Right renal cortex interstitium (tissue), 3 donors: ENCODE measurements at places on chromosomes 5 and 9.

- DNase-seq: peak; percentile 76
Measured at GRCh38 chr5:93677359-93677891, 64.0 kb downstream of the POU5F2 start.

GRCh38 chr5:131316026-131316425 is 52.2 kb downstream of the CDC42SE2 start:
- no peak for DNase-seq

- DNase-seq: no peak
Measured at GRCh38 chr9:31608416-31608815, 776.0 kb upstream of the ACO1 start.

DNA sequence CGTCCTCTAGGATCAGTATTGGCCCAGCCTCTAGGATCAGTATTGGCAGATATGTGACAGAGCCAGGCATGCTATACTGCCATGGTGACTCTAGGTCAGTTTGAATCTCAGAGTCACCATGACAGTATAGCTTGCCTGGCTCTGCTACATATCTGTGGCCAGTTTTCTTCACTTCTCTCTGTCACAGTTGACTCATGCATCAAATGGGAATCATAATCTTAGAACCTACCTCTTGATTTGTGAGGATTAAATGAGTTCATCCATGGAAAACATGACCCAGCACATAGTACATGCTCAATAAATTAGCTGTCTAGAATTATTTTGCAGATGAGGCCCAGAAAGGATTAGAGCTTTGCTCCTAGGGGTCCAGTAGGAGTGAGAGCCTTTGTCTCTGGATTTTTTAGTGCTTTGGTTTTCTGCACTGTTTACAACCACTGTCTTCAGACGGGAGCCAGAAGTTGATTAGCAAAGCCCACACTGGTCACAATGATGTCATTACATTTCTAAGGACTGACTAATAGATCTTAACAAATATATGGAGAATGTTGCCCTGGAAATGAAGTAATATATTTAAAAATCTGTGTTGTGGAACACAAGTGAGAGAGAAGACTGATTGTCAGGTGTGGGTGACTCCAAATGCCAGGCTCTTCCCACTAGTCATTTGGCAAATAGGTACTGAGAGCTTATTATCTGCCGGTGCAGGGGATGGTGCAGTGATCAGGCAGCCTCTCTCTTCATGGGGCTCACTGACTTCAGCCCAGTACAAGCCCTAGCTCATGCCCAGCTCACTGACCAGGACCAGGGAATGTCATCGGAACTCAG is 76.0 kb downstream of the COL15A1 start:
- DNase-seq: no peak

DNA sequence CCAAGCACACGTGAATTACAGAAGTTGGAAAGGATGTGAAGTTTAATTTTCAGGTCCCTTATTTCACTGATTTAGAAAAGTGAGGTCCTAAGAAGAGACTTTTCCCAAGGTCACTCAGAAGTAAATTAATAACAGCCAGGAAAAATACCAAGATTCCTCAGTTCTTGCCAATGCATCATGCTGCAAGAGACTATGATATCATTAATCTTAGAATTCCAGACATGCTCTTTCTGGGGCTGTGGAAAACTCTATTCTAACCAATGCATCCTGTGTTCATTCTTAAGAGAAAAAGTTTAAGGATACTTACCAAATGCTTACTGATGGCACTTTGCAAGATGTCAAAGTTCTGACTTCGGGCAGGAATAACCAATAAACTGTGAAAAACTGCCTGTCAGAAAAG is 42.8 kb downstream of the TEX10 start:
- no peak for DNase-seq

GRCh38 chr5:6858419-6858818 is 145.2 kb downstream of the TENT4A start:
- DNase-seq: no peak

DNA sequence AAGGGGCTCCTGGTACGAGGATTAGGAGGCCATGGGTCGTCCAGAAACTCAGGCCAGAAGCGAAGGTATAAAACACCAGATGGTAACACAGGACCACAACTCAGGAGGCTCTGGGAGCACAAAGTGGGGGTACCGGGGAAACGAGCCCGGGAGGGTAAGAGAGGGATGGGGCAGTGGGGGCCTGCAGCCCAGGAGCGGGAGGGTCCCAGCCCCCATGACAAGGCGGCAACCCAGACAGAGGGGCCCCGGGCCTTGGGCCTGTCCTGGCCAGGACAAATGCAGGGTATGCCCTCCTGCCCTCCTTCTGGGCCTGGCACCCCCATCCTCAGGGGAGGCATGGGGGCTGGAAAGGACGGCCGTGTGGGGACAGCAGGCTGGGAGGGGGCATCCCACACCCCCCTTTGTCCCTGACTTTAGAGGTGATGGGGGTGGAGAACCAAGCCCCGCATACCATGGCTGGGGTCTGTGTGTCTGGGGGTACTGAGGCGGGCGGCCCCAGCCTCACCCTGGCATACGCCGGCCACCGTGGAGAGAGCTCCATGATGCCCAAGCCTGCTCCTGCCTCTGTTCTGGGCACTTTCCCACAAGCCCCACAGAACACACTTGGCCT is 47.0 kb upstream of the EXOC3 start:
- DNase-seq: no peak

DNA sequence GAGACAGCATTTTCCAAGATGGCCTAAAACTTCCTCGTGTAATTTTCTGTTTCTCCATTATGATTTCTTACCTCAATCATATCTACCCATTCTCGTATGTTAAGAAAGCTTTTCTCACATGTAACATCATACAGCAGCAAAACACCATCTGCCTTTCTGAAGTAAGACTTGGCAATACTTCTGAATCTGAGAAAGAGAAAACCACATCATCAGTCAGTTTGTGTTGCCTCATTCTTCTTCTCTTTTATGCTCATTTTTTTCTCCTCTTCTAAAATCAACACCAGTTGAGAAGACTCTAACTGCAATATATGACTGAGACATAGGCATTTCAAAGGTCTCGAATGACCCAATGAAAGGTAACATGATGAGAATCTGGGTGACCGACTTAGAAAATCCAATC is 66.0 kb downstream of the RASEF start:
- DNase-seq: no peak

DNA sequence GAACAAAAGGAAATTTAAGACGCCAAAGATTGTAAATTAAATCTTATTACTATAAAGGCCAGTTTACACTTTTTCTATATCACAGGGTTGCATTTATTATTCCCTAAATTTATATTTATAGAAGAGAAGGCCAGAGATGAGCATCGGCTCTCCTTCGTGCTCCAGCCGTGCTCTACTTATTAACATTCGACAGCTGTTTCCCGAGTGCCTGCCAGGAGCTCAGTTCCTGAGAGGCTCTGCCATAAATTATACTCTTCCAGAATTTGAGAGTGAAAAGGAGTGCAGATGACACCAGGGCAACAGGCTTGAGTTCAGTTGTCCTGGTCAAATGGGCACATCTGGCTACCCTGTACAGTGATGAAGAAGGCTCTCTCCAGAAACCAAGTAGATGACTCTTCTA is 70.1 kb downstream of the PCSK5 start:
- peak; percentile 36 for DNase-seq

DNA sequence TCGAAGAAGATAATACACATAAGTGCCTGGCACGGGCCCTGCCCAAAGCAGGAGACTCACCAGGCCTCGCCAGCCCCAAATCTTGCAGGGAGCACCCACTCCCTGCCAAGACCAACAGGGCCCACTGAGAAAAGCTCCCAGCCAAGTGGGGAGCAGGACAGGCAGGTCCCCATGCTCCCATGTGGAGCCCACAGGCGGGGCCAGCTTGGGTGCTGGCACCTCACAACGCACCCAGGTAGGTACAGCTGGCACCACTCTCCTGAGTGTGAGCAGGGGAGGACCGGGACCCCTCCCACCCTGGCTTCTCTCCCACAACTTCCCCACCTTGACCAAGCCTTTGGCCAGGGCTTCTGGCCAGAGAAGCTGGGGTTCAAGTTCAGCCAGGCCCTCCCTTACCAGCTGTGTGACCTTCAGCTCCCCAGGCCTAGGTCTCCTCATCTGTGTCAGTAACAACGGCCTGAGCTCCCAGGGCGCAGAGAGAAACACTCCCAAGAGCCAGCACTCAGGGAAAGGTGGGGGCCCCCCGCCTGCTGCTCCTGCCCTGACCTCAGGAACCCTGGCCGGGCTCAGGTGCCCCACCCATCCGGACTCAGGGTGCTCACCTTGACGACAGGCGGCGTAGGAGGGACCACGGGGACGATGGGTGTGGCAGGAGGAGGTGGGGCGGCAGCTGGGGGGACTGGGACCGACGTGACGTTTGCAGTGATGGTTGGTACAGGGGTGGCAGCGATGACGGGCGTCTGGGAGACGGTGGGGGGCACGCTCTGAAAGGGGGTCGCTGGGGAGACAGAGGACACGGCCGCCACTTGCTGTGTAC is 17.8 kb downstream of the BRD3 start:
- no peak for DNase-seq

DNA sequence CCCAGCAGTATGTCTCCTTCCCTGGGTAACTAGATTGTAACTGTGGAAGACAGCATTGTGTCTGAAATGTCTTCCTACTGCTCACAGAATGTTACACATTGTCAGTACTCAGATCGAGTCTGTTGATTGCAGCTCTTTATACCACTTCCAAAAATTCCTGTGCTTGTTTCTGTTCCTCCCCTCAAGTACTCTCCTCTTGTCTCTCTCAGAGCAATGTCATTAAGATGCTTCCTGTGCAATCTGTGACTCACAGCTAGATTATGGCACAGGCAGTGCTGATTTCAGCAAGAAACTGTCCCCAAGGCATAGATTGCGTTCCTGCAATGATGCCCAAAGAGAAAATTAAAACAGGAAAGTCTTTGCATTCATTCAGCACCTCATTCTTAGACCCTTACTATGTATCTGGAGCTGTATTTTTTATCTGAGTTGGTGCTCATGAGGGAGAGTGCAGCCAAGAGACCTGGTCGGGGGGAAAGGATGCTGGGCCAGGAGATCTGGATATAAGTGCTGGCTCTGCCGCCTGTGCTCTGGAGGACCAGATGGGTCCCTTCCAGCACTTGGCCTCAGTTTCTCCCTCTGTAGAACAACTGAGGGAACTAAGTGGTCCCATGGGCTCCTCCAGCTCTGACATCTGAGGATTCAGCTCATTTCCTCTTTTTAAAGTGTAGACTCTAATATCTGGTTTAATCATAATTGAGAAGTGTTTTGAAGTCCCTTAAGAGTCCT is 40.8 kb upstream of the GNPDA1 start:
- no peak for DNase-seq

- no peak for DNase-seq
Measured at GRCh38 chr9:90033028-90033650, 428.3 kb downstream of the GADD45G start.

DNA sequence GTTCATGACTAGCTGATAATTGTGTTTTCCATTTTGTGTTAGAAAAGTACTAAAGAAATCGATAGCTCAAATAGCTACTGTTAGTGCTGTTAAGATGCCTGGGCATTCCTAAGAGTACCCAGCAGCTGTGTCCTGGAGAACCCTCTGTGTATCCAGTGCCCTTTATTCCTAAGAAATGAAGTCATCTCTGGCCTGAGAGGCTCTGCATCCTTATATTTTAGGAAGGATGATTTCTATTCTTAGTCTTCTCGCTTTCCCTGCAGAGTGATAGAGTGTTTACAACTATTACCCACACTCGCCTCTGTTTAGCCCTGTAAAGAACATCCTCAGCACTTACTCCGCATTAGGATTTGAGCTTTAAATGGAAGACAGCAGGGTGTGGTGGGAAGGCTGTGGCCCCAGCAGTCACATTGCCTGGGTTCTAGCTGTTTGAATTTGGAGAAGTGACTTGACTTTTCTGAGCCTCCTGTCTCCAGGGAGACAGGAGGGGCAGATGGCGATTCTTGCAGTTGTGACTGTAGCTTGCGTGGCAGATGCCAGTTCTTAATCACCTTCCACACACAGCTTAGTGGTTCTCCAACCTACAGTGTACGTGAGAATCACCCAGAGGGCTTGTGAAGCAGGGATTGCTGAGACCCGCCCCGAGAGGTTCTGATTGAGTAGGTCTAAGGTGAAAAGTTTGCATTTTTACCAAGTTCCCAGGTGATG is 177.2 kb upstream of the PITX1 start:
- no peak for DNase-seq

GRCh38 chr5:87051502-87052113 is 216.1 kb upstream of the RASA1 start:
- no peak for DNase-seq

GRCh38 chr5:33148076-33148513 is 292.7 kb upstream of the TARS1 start:
- DNase-seq: no peak

DNA sequence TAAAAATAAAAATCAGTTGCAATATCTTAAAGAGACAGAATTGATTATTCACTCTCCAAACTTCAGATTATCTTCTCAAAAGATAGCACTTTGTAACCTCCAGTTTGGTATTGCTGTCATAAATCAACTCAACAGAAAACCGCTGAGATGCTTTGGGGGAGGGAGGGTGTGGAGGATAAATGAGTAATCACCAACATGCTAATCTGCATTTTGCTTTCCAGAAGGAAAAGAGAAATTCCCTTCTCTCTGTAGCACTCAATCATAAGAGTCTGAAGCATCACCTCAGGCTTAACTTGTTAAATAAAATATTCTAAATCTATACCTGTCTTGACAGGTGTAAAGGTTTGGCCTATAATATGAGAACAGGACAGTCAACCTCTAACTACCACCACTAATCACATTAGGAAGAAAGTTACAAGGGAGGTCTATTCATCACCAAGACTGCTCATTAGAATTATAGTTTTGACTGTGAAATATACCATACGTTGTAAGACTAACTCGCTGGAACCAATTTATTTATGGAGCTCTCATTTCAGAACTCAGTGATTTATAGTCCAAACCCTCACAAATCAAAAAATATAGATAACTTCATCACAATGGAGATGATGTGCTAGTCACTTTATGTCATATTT is 89.0 kb downstream of the PIK3R1 start:
- DNase-seq: no peak

- no peak for DNase-seq
Measured at GRCh38 chr9:13284011-13284410, 4.5 kb upstream of the MPDZ start.

DNA sequence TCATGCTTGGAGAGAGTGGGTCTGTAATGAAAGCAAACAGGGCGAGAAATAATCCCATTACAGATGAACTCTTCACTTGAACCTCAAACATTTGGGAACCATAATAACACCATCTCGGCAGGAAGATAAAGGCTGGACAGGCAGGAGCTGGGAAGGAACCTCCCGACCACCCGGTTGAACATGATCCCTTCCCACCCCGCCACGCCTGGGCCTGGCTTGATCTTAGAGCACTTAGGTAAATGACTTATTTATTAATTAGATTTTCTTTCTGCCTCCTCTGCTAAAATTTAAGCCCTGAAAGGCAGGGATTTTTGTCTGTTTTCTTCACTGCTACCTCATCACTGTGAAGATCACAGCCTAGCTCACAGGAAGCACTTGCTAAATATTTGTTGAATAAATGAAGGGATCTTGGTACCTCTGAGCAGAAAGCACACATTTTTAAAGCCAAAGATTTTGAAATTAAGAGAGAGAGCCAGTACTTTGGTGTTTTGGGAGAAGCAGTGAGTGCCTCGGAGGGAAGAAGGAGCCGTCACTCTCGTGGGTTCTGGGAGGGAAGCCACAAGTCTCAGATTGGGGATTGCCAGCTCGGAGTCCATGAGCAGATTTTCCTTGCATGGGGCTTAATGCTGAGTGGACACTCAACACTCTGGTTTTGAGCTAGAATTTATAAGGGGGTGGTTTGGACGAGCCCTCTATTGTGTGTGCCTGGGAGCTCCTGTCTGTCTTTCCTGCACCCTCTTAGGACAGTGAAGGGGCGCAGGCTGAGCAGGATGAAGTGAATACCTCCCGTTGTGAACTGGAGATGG is 133.3 kb downstream of the MACROH2A1 start:
- no peak for DNase-seq
